ENCODE measurements at places on chromosomes 5 and 9.

GRCh38 chr5:170233358-170233892 is 640 bp downstream of the C5orf58 start:
- no peak for DNase-seq

DNA sequence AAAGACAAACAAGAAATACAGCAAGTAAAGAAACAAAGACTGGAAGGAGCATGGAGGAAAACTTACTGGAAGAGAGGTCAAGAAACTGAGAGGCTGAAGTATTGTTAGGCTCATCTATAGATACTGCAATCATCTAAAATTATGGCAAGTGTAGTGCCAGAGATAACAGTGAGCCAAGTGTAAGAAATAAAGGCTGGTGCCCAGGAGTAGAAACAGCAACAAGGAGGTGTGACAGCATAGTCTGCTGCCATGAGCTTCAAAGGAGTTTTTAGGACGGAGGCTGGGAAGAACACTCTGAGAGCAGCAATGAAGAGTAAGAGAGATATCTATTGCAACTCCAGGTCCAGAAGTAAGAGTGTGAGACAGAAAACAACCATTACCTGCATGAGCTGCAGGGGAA is 60.5 kb downstream of the MEGF9 start:
- no peak for DNase-seq

GRCh38 chr9:13956107-13956506 is 357.8 kb downstream of the NFIB start:
- peak; percentile 35 for DNase-seq

- DNase-seq: no peak
Observed at GRCh38 chr5:9207817-9208418, 338.0 kb downstream of the SEMA5A start.

GRCh38 chr9:133263557-133263956 is 11.4 kb downstream of the ABO start:
- no peak for DNase-seq

GRCh38 chr9:116271991-116272390 is 118.4 kb downstream of the PAPPA start:
- DNase-seq: no peak

DNA sequence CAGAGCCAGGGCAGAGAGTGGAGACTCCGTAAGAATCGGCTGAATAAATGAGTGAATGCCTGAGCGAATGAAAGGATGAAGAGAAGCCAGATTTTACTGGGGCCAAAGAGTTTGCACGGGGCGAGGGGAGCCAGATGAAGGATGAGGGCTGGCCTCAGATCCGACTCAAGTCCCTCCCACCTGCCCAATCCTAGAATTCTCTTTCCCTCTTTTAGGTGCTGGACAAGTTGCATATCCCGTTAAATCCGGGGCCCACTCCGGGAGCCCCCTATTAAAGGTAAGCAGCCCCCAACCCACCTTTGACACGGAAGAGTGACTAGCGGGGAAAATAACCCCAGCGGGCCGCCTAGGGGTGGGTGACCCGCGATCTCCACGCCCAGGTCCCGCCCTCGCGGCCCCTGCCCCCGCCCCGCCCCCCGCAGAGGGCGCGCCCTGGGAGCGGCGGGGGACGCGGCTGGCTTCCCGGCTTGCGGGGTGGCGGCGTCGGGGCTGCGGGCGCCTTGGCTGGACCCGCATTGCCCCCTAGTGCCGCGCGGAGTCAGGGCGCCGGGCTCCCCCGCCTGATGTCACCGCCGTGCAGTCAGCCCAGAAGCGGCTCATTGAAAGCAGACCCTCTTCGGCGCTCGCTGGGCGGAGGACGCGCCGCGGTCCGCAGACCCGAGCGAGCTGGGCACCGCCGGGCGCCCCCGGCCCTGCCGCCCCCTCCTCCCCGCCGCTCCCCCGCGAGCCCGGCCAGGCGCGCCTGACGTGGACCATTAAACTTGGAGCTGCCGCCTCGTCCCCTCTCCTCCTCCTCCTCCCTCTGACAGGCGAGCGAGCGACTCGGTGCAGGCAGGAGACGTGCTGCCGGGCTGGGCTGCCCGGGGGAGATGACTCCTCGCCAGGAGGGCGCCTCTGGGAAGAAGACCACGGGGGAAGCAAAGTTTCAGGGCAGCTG is at the start of gene ADRA1B:
Gene ADRA1B (plus strand): TSS at position 579 of the 937 bp plus-strand sequence. CDS start 424 bp downstream, outside the sequence.
- DNase-seq: peak; percentile 82

DNA sequence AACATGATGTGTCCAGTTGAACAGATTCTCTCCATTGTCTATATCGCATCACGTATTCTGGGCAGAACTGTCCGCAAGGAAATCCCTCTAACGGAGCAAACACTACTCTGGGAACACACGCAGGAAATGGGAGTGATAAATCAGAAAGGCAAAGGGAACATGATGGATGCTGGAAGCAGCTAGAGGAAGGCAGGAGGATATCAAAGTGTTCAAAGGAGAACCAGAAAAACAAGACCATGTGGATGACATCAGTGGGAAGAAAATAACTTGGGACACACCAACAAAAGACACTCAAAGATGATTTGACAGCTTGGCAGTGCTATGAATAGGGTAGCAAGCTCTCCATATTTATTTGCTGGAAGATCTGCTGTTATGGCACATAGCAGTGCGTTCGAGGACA is 142.9 kb downstream of the PLK2 start:
- DNase-seq: no peak

DNA sequence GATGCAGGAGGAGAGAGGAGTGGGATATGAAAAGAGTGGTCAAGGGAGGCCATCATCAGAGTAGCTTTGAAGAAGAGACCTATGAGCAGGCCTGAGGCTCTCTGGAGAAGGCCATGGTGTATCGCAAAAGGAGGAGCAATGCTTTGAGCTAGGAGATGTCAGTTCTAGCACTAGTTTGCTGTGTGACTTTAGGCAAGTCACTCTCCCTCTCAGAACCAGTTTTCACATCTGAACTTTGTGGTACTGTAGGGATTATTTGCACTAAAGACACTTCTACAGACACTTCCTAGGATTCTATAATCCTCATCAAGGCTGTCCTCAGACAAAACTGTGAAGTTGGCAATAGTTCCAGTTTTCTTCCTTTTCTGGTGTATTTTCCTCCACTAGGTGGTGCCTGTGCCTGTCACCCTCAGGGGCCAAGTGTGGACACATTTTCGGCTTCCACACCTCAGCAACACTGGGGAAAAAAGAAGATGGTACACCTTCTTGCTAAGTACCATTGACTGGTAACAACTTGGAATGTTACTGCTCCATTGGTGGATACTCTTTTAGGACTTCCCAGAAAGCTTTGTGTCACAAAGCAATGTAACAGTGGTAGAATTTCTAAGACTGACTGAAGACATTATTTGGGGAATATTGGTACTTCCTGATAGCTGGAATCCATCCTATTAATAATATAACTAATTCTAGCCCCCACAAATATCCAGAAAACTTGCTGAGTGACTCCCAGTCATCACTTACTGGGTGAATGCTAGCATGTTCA is 9.9 kb downstream of the PAPPA start:
- DNase-seq: no peak

- no peak for DNase-seq
Observed at GRCh38 chr5:150085191-150085912, 1.0 kb downstream of the CSF1R start.

- no peak for DNase-seq
Observed at GRCh38 chr5:81513982-81514381, 120.0 kb upstream of the ACOT12 start.

GRCh38 chr9:137241490-137242268 is 592 bp downstream of the TUBB4B start:
- DNase-seq: peak; percentile 35

- DNase-seq: peak; percentile 32
Observed at GRCh38 chr9:130626249-130626996, 38.0 kb upstream of the PRDM12 start.

DNA sequence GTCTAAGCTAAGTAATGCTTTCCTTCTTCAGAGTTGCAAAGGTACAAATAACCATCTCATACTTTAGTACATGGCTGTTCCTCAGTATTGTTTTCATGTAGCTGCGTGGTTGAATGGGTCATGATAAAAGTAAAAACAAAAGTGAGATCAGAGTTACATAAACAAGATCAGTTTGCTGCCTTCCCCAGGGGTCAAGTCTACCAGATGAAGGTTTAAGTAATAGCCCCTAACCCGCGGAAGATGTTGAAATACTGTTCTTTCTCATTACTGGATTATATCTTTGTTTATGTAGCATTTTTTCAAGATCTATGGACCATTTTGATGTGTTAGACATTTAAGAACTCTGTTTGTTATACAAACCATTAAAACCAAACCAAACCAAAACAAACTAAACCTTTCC is 34.1 kb upstream of the ARRDC3 start:
- no peak for DNase-seq

DNA sequence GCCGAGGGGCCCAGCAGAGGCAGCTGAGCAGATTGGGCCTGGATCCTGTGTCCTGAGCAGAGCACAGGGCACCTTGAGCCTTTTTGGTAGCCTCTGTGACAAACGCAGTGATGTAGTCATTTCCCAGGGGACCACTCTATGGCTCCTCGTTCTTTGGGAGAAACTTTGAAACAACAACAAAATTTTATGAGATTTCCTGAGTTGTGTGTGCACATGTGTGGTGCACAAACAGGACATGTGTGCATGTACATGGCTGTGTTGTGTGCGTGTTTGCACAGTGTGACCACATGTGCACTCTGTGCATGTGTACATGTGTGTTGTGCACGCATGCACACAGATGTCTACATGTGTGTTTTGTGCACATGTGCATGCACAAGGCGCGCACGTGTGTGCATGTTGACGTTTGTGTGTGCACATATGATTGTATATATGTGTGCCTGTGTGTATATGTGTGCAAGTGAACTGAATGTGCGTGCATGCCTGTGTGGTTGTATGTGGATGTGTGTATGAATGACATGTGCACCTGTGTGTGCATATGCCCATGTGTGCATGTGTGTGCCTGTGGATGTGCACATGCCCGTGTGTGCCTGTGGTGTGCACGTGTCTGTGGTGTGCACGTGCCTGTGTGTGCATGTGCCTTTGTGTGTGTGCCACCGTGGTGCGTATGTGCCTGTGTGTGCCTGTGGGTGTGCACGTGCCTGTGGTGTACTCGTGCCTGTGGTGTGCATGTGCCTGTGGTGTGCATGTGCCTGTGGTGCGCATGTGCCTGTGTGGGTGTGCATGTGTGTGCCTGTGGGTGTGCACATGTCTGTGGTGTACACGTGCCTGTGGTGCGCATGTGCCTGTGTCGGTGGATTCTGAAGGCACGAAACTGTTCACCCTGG is 221.6 kb downstream of the CACNA1B start:
- no peak for DNase-seq

DNA sequence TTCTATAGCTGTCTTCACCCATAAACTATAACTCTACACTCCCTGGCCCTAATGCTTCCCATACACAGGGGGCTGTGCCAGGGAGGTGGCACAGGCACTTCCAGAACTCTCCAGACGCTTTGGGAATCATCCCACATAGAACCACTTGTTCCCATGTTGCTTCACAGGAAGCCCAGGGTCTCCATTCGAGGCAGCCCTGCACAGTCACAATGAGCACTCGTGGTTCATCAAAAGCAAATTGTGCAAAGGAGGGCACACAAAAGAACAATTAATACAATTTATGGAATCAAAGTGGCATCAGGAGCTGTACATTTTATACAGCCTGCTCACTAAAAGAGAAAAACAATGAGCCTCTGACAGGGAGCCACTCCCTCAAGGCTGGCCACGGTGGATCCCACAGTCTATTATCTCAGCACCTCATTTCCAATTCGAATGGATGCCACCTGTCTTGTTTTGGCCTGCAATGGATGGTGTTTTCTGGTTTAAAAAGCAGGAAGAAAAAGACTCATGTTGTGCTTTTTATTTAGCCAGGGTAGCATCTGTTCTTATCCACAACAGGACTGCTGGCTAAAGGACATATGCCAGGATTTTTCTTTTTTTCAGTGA is 354.8 kb downstream of the ENC1 start:
- no peak for DNase-seq

- no peak for DNase-seq
Observed at GRCh38 chr9:36725777-36726356, 153.2 kb downstream of the MELK start.

DNA sequence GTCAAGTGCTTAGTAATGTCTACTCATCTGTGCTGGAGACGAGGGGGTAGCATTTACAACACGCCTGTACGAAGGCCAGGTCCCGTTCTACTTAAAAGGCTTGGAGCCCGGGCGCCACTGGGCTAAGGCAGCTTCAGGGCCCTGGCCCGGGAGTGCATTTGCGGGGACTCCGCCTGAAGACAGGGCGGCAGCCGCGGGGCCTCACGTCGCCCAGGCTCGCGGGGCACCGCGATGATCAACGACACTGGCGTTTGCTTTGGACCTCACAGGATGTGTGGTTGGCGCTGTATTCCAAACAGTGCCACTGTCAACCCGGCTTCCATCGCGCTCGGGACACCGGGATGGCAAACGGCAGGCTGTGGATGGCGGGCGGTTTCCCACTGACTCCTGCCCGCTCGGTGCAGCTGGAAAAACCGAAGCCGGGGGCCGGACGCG is 1.1 kb upstream of the TENT4A start:
- DNase-seq: peak; percentile 39

DNA sequence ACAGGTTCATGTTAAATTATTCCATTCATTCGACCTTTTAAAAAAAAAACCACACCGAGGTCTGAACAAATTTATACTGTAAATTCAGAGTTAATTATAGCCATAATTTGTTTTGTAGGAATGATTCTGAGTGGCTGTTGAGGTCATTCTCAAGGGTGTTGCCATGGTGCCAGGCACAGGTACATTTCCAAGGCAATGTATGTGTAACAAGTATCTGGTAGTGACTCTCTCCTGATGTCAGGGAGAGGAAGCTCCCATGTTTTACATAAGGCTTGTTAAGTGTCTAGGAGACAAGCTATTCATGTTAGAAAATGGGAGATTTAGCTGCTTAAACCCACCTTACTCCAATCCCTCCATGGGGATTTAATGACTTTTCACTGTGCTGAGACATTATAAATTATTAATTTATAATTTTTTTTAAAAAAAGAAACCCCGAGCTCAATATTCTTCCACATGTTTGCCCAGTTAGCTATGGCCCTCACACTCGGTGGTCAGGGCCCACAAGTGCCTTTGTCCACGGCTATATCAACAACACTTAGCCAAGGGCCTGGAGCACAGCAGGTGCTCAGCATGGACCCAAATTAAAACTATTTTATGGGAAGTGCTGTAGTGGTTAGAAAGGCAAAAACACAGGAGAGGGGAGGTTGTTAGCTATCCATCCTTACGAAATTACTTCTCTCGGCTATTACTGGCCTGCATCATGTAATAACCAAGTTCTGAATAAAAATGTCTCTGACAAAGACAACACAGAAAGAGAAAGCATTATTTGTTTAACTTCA is 154.6 kb upstream of the GNA14 start:
- peak; percentile 41 for DNase-seq

- DNase-seq: no peak
Observed at GRCh38 chr9:99852617-99853016, 30.9 kb downstream of the NR4A3 start.

DNA sequence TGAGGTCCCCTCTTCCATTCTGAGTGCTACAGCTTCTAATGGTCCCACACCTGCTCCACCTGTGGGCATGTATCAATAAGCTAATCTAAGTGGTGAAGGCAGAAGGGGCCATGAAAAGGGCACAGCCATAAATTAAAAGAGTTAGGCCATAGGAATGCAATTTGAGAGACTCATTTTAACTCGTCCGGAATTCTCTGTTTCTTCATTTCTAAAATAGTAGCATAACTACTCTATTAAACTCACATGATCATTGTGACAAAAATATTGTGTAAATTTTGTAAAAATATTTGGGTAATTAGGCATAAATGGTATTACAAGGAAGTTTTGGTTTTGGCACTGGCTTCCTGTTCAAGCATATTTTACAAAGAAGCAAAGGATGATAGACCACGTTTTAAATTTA is 103.1 kb upstream of the TXNDC8 start:
- no peak for DNase-seq

GRCh38 chr5:53997736-53998627 is 312.4 kb downstream of the ARL15 start:
- DNase-seq: no peak

GRCh38 chr9:70988551-70988950 is 132.9 kb downstream of the TRPM3 start:
- DNase-seq: no peak
